Heart left ventricle (tissue), 16 donors: ENCODE measurements at places on chromosomes 12 and 14. TPM values are rescaled to one million over a fixed set of nuclear protein-coding genes. Genes with fewer than 3 reads are reported as not detected.

The CATSPERB gene
- polyA plus RNA-seq, result 0.15 TPM

The ITGB7 gene
- polyA plus RNA-seq, result 0.50 TPM

The LALBA gene
- not detected for polyA plus RNA-seq

The EPS8 gene
- polyA plus RNA-seq, result 12.5 TPM

The RDH16 gene
- polyA plus RNA-seq, result 0.27 TPM

The CLEC7A gene
- 2.7 TPM for polyA plus RNA-seq

The SYNDIG1L gene
- polyA plus RNA-seq, result 0.06 TPM

The PTCSC3 gene
- not detected for polyA plus RNA-seq

The FITM1 gene
- polyA plus RNA-seq, result 276 TPM

The ANO4 gene
- polyA plus RNA-seq, result not detected

The HOXC10 gene
- not detected for polyA plus RNA-seq

The KRT86 gene
- polyA plus RNA-seq, result not detected

The ISM2 gene
- not detected for polyA plus RNA-seq

The CLBA1 gene
- polyA plus RNA-seq, result 1.3 TPM

The GALNT6 gene
- 0.08 TPM for polyA plus RNA-seq

The CCDC175 gene
- polyA plus RNA-seq, result not detected

The CDKL1 gene
- polyA plus RNA-seq, result 2.1 TPM

The RASAL1 gene
- not detected for polyA plus RNA-seq

The ZFHX2 gene
- polyA plus RNA-seq, result 0.24 TPM

The PRH2 gene
- polyA plus RNA-seq, result not detected

The TAS2R10 gene
- not detected for polyA plus RNA-seq

The FRS2 gene
- polyA plus RNA-seq, result 2.6 TPM

The PLEK2 gene
- polyA plus RNA-seq, result 0.76 TPM

The ZNF10 gene
- 5.9 TPM for polyA plus RNA-seq

The PCK2 gene
- 1.5 TPM for polyA plus RNA-seq

The MAP4K5 gene
- 17.0 TPM for polyA plus RNA-seq

The CLEC4E gene
- 0.72 TPM for polyA plus RNA-seq

The TMPRSS12 gene
- polyA plus RNA-seq, result not detected

The SSPN gene
- polyA plus RNA-seq, result 7.5 TPM

The EEF1AKMT3 gene
- polyA plus RNA-seq, result 0.84 TPM

The HSPB8 gene
- polyA plus RNA-seq, result 446 TPM

The BRF1 gene
- polyA plus RNA-seq, result 17.1 TPM

The PRB3 gene
- polyA plus RNA-seq, result not detected

The STX2 gene
- polyA plus RNA-seq, result 14.3 TPM

The TAMALIN gene
- 17.8 TPM for polyA plus RNA-seq

The POP5 gene
- 55.8 TPM for polyA plus RNA-seq

The FAIM2 gene
- polyA plus RNA-seq, result 6.0 TPM

The SPTB gene
- polyA plus RNA-seq, result 60.3 TPM

The TGM1 gene
- 0.69 TPM for polyA plus RNA-seq

The NKX2-1 gene
- polyA plus RNA-seq, result not detected

The LIMA1 gene
- polyA plus RNA-seq, result 13.1 TPM

The ACVR1B gene
- polyA plus RNA-seq, result 13.3 TPM

The PACS2 gene
- 78.7 TPM for polyA plus RNA-seq

The LAG3 gene
- polyA plus RNA-seq, result 0.34 TPM

The PXMP2 gene
- 33.3 TPM for polyA plus RNA-seq

The PRKAG1 gene
- polyA plus RNA-seq, result 91.5 TPM

The POTEM gene
- polyA plus RNA-seq, result not detected

The C12orf54 gene
- not detected for polyA plus RNA-seq

The C14orf93 gene
- 3.4 TPM for polyA plus RNA-seq

The LRRC43 gene
- 0.15 TPM for polyA plus RNA-seq

The CRACR2A gene
- 1.0 TPM for polyA plus RNA-seq

The INSM2 gene
- polyA plus RNA-seq, result not detected

The GALNT4 gene
- polyA plus RNA-seq, result 1.6 TPM

The RHOJ gene
- polyA plus RNA-seq, result 10.4 TPM

The GYS2 gene
- not detected for polyA plus RNA-seq

The KRT77 gene
- not detected for polyA plus RNA-seq
